Posterior vena cava (tissue), 2 donors: ENCODE measurements at places on chromosomes 6 and 20. TPM values are rescaled to one million over a fixed set of nuclear protein-coding genes. Genes with fewer than 3 reads are reported as not detected.

DNA sequence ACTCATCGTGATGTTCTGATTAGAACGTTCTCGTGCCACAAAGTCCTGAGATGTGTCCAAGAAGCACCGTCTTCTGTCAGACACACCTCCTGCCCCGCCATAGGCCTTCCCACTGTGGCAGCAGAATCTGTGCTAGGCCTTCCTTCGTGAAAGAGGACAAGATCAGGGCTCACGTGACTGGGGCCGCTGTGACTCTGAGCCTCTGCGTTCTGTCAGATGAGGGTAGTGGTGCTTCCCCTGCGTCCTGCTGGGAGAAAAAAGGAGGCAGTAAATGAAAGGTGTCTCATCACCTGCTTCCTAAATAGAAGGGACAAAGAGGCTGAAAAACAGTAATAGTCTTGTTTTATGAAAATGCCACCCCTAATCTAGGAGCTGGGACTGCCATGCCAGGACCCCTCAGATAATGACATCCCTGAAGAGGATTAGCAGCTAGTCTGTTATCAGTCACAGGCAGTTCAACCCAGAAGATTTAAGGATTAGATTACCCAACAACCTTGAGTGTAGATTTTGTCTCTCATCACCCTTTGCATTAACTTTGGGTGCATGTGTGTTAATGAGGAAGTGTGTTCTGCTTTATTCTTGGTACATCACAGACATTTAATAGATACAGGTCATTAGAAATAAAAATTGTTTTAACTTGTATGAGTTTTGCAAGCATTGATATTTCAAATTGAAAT is 4.1 kb downstream of the DNAJC5 start:
- no peak for DNase-seq

DNA sequence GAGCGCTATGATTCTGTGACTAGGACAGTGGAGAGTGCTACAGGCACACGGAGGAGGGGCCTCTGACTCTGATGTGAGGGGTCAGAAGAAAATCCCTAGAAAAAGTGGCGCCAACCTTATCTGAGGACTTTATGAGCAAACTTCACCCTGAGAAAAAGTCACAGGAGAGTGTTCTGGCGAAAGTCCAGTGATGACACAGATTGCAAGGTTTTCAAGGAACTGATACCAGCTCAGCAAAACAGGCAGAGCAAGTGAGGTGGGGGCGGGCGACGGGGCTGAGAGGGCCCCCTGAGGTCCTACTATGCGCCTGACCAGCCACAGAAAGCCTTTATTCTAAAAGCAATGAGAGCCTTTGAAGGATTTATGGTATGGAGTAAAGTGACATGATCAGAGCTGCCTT is 73.3 kb downstream of the SLC22A23 start:
- no peak for DNase-seq

EDN1 gene
- total RNA-seq, result 4.0 TPM

GRCh38 chr20:3431109-3431508 is 23.6 kb upstream of the DNAAF9 start:
- no peak for DNase-seq

- DNase-seq, result no peak
Measured at GRCh38 chr20:58938541-58938940, 42.5 kb upstream of the NELFCD start.

CST2 gene
- total RNA-seq, result 1.2 TPM

WFDC10B gene
- not detected for total RNA-seq

- no peak for DNase-seq
Measured at GRCh38 chr6:134261766-134262165, 56.1 kb downstream of the SGK1 start.

DNA sequence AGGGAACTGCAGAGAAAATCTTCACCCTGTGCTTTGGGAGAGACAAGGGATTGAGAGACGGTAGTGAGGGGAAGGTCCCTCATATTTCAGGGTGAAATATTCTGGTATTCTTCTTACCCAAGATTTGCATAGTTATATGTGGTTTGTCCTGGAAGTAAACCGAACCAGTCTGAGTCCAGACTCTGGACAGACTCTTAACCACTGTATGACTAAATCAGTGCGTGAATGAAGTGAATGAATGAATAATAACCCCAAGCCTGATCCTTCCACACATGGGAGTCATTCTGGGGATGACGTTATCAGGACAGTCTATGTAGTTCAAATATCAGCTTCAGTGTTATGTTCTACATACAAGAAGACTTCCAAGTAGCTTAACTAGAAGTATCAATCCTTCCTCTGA is 690.7 kb downstream of the KIF16B start:
- no peak for DNase-seq

DNA sequence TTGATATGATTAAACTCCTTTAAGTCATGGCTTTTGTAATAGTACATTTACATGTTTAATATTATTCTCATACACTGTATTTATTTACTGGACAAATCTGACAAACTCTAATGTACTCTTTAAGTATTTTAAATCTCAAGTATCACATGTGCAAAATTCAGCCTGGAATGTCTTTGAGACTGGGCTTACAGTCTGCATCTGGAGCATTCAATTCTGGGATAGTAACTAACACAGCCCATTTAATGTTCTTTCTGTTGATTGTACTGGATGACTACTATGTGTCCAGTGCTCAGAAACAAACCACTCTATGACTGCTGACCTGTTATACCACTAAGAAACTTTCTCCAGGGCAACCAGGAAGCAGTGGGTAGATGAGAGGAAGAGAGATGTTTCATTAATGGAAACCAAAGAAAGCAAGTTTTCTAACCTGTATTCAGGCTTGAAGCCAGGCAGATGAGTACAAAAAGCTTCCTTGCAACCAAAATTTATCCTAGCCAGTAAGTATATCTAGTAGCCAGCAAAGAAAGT is 26.8 kb downstream of the FBXL4 start:
- DNase-seq, result no peak
